ENCODE measurements at places on chromosomes 16 and 17.

GRCh38 chr17:75345514-75346167 lies 56.4 kb upstream of the SLC25A19 start:
- DNase-seq: peak; percentile 72

DNA sequence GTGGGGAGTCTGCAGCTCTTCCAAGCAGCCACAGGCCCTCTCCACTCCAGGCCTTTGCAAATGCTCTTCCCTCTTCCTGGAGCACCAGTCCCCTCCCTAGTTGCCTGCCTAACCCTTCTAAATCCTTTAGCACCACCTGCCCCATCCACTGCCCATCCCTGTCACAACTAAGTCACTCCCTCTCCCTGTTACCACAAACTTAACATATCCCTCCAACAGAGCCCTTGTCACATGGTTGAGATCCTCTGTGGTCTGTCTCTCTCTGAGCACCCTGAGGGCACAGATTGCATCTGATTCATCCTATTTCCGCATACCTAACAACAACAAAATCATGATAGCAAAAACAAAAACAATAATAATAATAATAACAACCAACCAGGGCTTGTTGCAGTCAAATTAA lies 11.0 kb upstream of the BEAN1 start:
- no peak for DNase-seq

DNA sequence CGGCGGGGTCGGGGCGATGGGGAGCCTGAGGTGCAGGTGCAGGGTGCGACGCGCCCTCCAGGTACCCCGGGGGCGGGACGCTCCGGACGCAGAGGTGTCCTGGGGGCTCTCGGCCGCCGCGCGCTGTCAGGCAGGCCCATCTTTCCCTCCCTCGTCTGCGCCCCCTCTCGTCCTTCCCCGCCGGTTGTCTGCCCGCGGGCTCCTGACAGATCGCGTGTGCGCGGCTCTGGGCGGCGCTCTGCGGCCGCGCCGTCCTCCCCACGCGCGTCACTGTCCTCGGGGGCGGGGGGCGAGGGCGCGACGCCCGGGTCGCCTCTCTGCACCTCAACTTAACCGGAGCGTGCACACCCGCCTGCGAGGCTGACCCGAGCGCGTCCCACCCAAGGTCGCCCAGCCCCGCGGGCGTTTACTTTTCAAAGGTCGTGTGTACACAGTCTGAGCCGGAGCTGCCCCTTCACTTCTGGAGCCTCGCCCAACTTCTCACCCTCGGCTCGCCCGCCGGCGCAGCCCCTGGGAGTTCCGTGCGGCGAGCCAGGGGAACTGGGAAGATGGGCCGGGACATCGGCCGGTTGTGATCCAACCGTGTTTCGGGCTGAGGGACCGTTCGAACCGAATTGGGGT lies 512 bp downstream of the AKAP1 start:
- peak; percentile 71 for DNase-seq

DNA sequence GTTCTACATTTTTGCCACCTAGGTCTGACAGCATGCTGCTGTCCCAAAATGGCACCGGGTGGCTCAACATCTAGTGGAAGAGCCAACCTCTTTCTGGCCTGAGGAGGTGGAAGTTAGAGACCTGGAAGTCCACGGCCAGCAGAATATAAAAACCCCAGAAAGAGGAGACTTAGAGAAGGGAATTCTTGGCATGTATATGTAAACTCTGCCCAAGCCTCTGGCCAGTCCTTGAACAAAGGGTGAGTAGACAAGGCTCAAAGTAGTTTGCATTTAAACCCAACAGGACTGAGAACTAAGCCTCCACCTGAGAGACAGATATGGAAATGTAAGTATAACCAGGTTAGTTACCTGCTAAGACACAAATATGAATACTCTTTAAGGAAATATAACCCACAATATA lies 210.3 kb downstream of the GRIN2A start:
- peak; percentile 11 for DNase-seq

DNA sequence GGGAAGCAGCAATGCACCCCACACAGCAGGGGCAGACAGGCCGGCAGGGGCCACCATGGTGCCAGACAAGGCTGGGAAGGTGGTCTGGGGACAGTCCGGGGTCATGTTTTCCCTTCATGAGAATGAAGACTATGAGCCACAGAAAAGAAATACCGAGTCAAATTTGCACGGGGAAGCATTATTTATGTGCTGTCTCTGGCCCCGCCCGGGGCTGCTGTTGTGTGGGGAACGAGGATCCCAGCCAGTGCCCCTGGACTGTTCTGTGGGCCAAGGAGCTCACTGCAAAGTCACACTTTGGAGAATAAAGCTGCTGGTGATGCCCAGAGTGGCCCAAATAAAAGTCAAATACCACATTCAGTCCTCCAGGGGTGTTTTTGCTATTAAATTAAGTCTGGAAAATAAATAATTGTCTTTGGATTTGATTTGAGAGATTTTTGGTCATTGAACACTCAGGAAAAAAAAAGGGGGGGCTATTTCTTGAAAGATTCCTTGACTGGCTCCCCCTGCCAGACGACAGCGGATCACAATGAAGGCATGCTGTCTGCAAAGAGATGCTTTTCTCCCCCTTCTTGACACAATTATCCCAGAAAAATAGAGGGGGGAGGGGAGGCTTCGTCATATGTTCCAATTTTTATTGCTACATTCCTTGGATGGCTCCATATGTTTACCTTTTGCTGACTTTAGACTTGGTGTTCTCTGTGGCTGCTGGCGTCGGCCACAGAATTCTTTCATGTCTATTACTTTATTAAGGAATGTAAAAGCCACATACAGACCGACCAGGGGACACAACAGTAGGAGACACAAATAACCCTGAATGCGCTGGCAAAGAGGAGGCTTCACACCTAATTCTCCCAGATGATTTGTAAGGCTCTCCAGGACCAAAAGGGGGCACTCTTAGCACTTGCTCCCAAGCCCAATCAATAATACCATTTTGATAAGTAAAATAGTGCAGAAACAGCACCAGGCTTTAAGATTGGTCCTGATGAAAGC lies 27.1 kb upstream of the ANKFN1 start:
- DNase-seq: peak; percentile 55

- DNase-seq: no peak
Observed at GRCh38 chr17:46092991-46093390, 93.9 kb downstream of the STH start.

- DNase-seq: no peak
Observed at GRCh38 chr17:70169709-70170597, 621 bp downstream of the KCNJ2 start.

All from ELF-1 (cell line).